ENCODE measurements at places on chromosomes 5 and 9. TPM values are rescaled to one million over a fixed set of nuclear protein-coding genes. Genes with fewer than 3 reads are reported as not detected.

DNA sequence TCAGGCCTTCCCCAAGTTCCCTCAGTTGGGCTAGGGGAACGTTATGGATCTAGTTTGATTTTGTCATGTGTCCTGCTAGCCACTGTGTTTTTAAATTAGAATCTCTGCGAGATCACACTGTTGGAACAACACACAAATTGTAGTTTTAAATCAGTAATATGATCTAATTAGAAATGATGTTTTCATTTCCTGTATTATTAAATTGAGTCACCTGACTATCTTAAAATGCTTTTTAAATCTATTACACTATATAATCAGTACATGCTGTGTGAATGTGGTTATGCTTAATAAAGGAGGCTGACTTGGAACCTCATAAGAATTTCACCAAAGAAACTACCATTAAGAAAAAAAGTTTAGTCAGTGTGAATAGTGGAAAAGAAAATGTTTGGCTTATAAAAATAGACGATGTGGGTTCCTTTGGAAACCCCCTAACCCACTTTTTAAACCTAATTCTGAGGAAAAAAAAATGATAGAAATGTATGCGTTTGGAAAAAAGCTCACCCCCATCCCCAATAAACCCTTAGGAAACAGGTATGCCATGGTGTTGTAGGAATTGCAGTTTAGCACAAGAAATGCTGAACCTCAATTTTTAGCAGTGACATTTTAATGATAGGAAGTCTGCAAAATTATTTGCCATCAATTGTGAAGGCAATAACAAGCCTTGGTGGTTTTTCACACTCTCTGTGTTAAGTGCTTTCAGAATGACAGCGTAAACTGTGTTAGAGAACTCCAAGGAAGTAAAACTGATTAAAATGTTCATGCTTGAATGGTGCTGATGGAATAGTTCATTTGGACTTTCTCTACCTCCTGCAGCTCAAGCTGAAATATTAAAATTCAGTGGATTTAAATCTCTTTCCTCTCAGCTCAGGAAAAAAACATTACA is 59.0 kb downstream of the TLE4 start:
- H3K27ac ChIP-seq = no peak overlapping the region
- H3K36me3 ChIP-seq = no peaks in the 10 kb centered on the region
- H3K4me3 ChIP-seq = no peak overlapping the region
- no peaks in the 10 kb centered on the region for H3K4me1 ChIP-seq
- H3K27me3 ChIP-seq = no peaks in the 10 kb centered on the region

Gene PCSK5
- total RNA-seq = 6.9 TPM

GRCh38 chr5:1791176-1791575 is 8.5 kb downstream of the MRPL36 start:
- no peak for DNase-seq
- peaks cover 18% of the 10 kb centered on the region for H3K4me1 ChIP-seq
- peaks cover 3% of the 10 kb centered on the region for H3K36me3 ChIP-seq
- no peak overlapping the region for H3K4me3 ChIP-seq
- H3K27ac ChIP-seq = no peak overlapping the region

Gene ANXA2R
- total RNA-seq = 0.37 TPM

DNA sequence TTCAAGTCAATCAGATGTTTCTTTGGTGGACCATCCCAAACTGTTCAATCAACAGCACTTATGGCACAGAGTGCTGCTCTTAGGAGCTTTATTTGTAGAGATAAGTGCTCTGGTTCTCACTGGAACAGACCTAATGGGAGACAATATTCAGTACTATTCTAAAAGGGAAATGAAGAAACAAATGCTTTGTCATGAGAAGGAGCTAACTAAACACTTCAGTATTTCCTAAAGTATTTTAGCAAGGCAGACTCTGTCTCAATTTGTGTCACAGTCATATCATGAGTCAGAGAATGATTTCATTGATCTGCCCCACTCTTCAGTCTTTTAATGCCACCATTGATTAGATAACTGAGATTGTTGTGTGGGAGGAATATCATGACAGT is 175.3 kb downstream of the SLF1 start:
- no peaks in the 10 kb centered on the region for H3K27me3 ChIP-seq
- DNase-seq = no peak
- H3K4me3 ChIP-seq = no peak overlapping the region
- H3K27ac ChIP-seq = no peak overlapping the region

DNA sequence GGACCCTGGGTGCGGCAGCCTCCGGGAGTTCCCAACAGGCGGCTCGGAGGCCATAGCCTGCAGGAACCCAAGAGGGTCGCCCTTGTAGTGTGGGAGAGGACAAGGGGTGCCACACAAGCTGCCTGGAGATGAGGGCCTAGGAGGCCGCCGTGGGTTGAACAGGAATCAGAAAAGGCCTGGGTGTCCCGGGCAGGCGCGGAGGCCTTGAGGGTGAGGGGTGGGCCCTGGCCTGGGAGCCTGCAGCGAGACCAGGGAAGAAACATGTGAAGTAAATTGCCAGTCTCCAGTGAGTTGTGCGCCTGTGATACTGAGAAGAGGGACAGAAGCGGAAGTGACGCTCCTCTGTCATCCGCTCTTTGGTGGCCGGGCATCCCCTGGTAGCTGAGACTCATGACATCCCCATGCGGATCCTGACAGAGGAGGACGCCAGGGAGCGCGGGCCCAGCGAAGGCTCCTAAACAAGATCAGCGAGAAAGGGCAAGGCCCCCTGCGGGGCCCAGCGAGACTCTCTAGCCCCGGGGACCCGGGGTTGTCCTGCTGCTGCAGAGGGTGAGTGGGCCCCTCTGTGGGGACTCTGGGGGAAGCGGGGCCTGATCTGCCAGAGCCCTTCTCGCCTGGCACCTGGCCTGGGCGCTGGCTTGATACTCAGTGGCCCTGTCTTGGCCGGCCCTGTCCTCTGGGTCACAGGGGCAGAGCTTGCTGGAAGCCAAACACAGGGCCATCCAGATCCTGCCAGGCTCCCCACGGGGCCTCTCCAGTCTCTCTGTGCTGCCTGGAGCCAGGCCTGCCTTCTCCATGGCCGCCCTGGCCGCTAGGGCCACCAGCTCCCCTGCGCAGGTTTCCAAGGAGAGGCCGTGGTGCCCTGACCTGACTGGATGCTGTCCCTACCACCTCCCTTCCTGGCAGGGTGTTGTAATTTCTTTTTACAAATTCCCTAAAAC is 788.4 kb downstream of the TLE4 start:
- H3K4me3 ChIP-seq = no peak overlapping the region
- no peak for DNase-seq
- H3K27ac ChIP-seq = no peak overlapping the region

- H3K27ac ChIP-seq = no peak overlapping the region
- H3K27me3 ChIP-seq = no peaks in the 10 kb centered on the region
- peaks cover 6% of the 10 kb centered on the region for H3K4me1 ChIP-seq
- no peaks in the 10 kb centered on the region for H3K36me3 ChIP-seq
- H3K4me3 ChIP-seq = peak overlapping the region; percentile 69
- no peak for DNase-seq
Measured at GRCh38 chr9:94553029-94553938, 1.6 kb upstream of the PCAT7 start.

GRCh38 chr5:7376871-7377270 is 19.1 kb upstream of the ADCY2 start:
- no peak for DNase-seq
- no peaks in the 10 kb centered on the region for H3K4me1 ChIP-seq
- H3K4me3 ChIP-seq = no peak overlapping the region
- H3K27me3 ChIP-seq = no peaks in the 10 kb centered on the region
- no peak overlapping the region for H3K27ac ChIP-seq

Gene LCN2
- 9.2 TPM for total RNA-seq

Gene SLC23A1
- total RNA-seq = not detected

Gene DNM1
- 12.0 TPM for total RNA-seq

Gene PHF24
- total RNA-seq = 0.47 TPM

Gene STPG3
- not detected for total RNA-seq

DNA sequence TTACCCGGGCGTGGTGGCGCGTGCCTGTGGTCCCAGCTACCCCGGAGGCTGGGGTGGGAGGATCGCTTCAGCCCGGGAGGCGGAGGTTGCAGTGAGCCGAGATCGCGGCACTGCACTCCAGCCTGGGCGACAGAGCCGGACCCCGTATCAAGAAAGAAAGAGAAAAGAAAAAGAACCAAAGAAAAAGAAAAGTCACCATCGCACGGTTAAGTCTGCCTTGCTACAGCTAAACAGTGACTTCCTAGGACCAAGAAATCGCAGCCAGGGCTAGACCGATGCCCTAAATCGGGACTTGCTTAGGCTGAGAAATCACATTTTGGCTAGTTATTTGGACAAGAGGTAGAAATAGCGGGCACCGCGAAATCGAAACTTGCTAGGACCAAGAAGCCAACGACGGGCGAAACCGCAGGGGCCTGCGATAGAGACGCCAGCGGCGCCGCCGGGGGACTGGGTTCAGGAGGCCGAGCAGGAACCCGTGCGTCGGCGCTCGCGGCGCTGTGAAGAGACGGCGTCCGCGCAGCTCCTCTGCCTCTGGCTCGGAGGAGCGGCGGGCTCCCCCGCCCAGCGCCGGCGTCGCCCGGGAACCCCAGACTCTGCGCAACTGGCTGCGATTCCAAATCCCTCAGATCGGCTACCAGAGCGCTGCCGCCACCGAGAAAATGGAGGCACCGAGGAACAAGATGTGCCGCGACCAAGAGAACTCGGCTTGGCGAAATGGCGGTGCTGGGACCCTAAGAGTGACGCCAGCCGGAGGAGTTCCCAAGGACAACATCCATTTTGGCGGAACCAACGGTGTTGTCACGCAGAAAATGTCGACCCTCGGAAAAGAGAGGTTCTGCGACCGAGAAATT is 26.1 kb upstream of the ANXA2R start:
- DNase-seq = peak; percentile 42
- H3K27ac ChIP-seq = peak overlapping the region; percentile 93

GRCh38 chr5:54889826-54890225 is 95.6 kb downstream of the ESM1 start:
- DNase-seq = no peak
- no peaks in the 10 kb centered on the region for H3K27me3 ChIP-seq
- no peaks in the 10 kb centered on the region for H3K36me3 ChIP-seq
- peaks cover 8% of the 10 kb centered on the region for H3K4me1 ChIP-seq
- no peak overlapping the region for H3K4me3 ChIP-seq
- no peak overlapping the region for H3K27ac ChIP-seq

Gene RGMB
- total RNA-seq = 18.3 TPM

DNA sequence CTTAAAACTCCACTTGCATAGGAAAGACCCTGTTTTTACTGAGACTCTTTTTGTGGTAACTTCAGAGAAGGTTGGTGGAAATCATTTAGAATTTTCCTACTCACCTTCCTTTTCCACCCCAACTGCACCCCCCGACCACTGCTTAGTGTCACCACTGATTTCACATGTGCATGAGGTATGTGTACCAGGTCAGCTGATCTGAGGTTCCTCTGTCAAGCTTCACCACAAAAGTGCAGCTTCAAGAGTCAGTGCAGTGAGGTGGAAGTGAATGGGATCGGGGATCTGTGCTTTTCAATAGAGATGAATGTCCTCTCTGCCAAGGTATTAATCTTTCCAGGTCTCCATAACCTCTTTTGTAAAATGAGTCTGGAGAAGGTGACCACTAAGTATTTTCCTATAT is 260.5 kb upstream of the WWC1 start:
- H3K36me3 ChIP-seq = no peaks in the 10 kb centered on the region
- no peak overlapping the region for H3K27ac ChIP-seq
- H3K4me1 ChIP-seq = no peaks in the 10 kb centered on the region

DNA sequence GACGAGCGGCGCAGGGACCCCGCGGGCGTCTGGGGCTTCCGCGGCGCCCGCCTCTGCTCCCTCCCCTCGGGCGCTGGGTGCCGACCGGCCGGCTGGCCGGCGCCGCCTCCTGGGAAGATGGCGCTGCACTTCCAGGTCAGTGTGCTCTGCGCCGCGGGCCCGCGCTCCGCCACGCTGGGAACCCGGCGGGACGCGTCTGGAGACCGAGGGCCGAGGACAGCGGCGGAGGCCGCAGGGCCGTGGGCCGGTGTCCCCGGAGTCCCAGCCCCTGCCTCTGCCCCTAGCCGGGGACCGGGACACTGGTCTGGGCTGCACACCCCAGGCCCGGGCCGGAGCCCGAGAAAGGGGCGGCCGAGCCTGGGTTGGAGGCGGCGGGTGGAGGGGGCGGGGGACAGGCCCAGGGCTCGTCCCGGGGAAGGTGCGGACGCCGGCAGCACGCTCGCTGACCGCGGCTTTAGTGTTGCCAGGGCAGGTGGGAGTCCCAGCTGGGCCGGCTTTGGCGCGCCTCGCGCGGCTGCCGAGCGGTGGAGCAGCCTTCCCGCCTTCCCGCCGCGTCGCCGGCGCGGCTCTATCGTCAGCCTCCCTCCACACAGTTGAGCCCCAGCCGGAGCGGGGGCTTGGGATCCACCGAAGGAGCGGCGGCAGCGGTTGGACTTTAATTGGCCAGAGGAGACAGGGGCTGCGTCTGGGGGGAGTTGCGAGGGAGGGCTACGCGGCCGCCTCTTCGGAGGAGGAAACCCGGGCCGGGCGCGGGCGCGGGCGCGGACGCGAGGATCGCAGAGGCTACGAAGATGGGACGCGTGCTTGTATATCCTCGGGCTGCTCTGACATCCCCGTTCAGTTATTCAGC is at the start of gene RANBP17:
RANBP17 (plus strand) TSS at position 102 of the 850 bp plus-strand sequence.
- peak; percentile 53 for DNase-seq
- H3K36me3 ChIP-seq = no peaks in the 10 kb centered on the region

DNA sequence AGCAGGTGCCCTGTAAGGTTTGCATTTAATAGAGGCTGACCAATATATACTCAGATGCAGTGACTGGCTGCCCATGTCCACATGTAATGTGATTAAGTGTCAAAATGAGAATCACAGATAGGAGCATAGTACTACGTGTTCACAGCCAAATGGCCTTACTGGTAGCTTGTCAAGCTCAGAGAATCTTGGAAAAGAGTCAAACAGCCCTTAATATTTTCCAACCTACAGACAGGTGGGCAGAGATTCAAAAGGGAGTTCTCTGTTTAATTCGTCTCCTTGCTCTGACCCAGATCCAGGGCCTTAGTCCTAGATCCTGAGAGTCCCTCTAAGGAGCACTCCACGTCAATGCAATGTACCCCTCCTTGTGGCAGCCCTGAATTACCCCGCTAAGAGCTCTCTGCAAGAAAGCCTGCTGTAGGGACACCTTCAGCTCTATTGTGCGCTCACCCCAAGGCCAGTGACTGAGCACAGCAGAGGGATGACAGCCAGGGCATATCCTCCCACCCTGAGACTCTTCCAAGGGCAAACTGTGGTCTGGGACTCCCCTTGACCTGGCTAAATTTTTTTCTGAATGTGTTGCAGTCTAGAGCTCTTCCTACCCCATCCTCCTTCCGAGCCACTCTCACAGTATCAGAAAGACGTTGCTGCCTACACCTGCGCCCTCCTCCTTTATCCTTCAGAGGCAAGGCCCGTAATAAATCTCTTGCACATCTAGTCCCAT is 159.2 kb downstream of the SNCAIP start:
- H3K27ac ChIP-seq = no peak overlapping the region
- no peaks in the 10 kb centered on the region for H3K4me1 ChIP-seq
- no peak for DNase-seq
- no peak overlapping the region for H3K4me3 ChIP-seq
- H3K27me3 ChIP-seq = no peaks in the 10 kb centered on the region
